Testis (tissue), 5 donors: ENCODE measurements at places on chromosomes 6 and 20. TPM values are rescaled to one million over a fixed set of nuclear protein-coding genes. Genes with fewer than 3 reads are reported as not detected.

DNA sequence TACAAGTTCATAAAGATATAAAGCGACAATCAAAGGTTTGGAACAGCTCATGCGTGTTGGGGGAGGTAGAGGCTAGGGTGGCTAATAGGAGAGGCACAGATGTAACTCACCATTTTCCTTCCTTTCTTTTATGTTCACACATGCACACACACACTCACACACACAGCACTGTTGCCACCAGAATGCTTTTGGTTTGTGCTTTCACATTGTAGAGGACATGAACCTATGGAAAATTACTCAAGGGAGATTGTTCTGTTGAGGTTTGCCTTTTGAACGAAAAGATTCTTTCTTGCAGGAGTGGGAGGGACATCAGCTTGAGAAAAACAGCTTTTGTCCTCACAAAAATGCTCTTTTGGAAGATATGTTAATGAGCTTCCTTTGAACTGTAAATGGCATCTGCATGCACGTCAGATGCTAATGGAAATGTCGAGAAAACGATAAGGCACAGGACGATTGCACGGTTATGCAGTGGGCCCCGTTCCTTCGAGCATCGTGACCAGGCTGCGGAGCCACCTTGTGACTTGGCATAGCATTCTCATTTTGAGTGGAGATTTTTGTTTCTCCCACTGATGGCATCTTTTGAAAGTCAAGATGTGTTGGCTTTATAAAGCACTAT, 724.1 kb downstream of the KIF16B start:
- no peaks in the 10 kb centered on the region for H3K4me1 ChIP-seq
- H3K27ac ChIP-seq, result no peak overlapping the region
- no peaks in the 10 kb centered on the region for H3K36me3 ChIP-seq
- H3K27me3 ChIP-seq, result no peaks in the 10 kb centered on the region

GRCh38 chr6:34865107-34865506, 22.7 kb downstream of the TAF11 start:
- no peaks in the 10 kb centered on the region for H3K4me1 ChIP-seq
- H3K36me3 ChIP-seq, result no peaks in the 10 kb centered on the region
- no peaks in the 10 kb centered on the region for H3K27me3 ChIP-seq
- no peak overlapping the region for H3K27ac ChIP-seq
- H3K4me3 ChIP-seq, result no peak overlapping the region
- DNase-seq, result no peak

DNA sequence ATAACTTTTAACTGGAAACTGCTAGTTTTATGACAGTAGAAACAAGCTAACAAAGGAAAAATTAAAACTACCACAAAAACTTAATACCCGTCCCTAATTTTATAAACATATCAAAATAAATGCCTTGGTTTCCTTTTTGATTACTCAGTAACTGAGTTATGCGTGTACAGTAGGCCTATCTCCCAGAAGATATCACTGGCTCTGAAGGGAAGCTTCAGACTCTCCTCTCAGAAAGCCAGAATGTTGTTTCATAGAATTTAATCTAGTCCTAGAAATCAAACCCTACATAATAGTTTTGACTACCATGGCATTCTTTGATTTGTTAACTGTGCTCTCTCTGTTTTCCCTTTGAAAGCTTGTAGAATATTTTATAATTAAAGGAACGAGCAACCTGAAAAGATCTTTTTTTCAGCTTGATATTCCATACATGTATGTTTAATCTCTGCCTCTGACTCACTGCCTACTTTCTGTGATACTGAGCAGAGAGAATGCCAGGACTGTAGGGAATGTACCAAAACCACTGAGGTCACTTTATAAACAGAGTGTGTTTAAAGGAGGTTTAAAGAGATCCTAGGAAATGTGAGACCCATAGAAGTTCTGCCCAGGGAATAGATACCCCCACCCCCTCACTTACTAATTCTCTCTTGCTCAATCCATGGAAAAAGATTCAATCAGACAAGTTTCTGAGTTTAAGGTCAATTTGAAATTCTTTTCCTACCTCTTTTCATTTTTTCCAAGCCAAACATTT, 311.5 kb downstream of the HDGFL1 start:
- no peak overlapping the region for H3K27ac ChIP-seq
- DNase-seq, result no peak
- no peaks in the 10 kb centered on the region for H3K4me1 ChIP-seq
- H3K36me3 ChIP-seq, result no peaks in the 10 kb centered on the region
- H3K4me3 ChIP-seq, result no peak overlapping the region

GRCh38 chr20:4973330-4974097, 27.8 kb downstream of the SLC23A2 start:
- H3K4me3 ChIP-seq, result no peak overlapping the region
- H3K4me1 ChIP-seq, result peaks cover 24% of the 10 kb centered on the region
- H3K36me3 ChIP-seq, result no peaks in the 10 kb centered on the region
- H3K27me3 ChIP-seq, result no peaks in the 10 kb centered on the region

GRCh38 chr6:128336436-128337095, 183.8 kb downstream of the PTPRK start:
- no peaks in the 10 kb centered on the region for H3K4me1 ChIP-seq
- H3K4me3 ChIP-seq, result no peak overlapping the region
- H3K27ac ChIP-seq, result no peak overlapping the region
- DNase-seq, result no peak
- no peaks in the 10 kb centered on the region for H3K27me3 ChIP-seq
- no peaks in the 10 kb centered on the region for H3K36me3 ChIP-seq

DNA sequence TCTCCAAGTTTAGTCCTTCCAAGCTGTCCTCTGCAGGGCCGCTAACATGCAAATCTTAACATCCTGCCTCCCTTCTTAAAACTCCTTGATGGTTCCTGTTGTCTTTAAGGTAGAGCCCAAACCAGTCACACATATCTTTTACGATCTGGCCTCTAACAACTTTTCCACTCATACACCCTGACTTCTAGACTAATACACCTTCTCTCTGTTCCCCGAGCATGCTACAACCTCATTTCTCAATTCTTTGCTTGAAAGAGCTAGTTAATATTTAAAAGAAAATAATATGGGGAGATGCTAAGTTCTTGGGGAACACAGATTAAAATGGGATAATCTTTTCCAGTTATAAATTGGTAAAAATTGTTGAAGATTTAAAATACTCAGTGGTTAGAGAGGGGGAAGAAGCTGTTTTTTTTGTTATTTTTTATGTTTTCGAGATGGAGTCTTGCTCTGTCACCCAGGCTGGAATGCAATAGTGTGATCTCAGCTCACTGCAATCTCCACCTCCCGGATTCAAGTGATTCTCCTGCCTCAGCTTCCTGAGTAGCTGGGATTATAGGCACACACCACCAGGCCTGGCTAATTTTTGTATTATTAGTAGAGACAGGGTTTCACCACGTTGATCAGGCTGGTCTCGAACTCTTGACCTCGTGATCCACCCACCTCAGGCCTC, 250.7 kb downstream of the MAFB start:
- no peak overlapping the region for H3K4me3 ChIP-seq
- H3K27ac ChIP-seq, result no peak overlapping the region
- no peaks in the 10 kb centered on the region for H3K4me1 ChIP-seq
- H3K36me3 ChIP-seq, result no peaks in the 10 kb centered on the region

DNA sequence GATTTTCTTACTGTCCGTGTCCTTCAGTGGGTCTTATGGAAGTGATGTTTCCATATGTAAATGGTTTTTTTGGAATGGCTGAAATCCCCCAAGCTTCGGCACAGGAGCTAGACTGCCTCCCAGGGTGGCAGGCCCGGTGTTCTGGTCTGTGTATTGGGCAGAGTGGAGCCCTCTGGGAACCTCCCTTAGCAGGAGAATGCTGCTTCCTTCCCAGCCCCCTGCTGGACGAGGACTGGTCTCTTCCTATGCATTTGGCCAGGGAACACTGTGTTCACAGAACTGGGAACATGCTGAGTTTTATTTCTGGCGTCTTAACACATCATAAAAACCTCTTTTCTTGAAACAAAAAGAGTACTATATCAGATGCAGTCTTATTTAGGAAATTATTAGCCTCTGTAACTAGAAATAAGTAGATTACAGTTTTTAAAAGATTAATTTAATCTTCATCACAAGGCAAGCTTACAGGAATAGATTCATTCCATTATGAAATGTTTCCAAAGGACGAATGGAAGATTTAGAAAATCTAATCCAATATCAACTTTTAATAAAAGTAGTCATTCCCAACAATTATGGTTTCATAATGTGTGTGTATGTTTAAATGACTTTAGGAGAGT, 56.6 kb downstream of the SYTL3 start:
- peak; percentile 82 for DNase-seq
- peaks cover 42% of the 10 kb centered on the region for H3K4me1 ChIP-seq
- peak overlapping the region; percentile 82 for H3K27ac ChIP-seq
- H3K27me3 ChIP-seq, result no peaks in the 10 kb centered on the region

DNA sequence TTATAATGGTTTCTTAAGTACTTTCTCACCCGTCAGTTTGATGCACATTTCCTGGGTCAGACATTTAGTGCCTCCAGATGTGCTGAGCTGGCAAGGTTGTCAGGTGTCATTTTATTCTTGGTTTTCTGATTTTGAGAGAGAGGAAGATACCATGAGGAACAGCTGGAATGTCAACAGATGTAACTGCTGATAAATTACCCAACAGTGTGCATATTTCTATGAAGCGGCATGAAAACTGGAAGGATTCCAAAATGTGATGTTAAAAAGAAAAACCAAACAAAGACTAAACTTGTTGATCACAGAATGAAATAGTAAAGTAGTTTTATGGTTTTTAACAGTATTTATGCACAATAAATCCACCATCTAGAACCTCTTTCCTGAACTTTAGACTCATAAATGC, 447.3 kb downstream of the HDGFL1 start:
- H3K27ac ChIP-seq, result no peak overlapping the region
- no peak for DNase-seq
- H3K4me3 ChIP-seq, result no peak overlapping the region
- H3K27me3 ChIP-seq, result no peaks in the 10 kb centered on the region

DNA sequence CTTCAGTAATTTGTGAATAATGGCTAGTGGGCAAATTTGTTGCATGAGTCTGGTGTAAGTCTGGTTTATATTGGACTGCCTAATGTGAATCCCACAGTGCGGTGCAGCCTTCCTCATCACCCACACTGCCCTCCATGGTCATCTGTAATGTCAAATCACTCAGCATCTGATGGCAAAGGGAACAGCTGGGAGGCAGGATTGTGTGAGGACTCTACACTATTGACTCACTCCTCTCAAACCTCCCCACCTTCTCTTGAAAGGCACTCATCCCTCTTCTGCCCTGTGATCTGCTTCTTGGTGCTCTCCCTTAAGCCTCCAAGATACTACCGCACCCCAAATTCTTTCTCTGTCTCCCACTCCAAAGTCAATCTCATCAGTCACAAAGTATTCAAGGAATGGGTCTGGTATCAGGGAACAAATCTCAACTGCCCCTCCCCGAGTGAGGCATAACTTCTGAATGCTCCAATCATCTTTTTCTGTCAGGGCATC, 146.0 kb upstream of the BEND6 start:
- no peak overlapping the region for H3K27ac ChIP-seq
- no peak for DNase-seq
- H3K27me3 ChIP-seq, result no peaks in the 10 kb centered on the region

The MCM8 gene
- total RNA-seq, result 19.9 TPM

The PRRT1 gene
- total RNA-seq, result 6.2 TPM

The ZSCAN26 gene
- 16.4 TPM for total RNA-seq

The PDYN gene
- total RNA-seq, result 1.6 TPM
